NCI-H524 (cell line): ENCODE measurements at places on chromosomes 11 and 22.

DNA sequence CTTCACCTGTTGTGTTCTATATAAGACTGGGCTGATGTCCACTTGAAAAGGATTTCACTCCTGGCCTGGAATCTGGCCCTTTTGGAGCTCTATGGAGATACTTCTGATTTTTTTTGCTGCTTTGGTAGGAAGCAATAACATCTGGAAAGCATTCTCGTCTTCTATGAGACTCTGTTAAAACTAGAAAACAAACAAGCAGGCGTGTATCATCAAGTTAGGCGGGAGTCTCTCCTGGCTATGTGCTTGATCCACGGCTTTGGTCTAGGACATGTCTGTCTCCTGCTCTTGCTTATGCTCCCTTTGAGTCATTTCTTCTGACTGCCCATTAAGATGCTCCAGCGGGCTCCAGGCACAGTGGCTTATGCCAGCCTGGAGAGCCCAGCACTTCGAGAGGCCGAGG lies 121.4 kb upstream of the TTC12 start:
- no peak for DNase-seq

DNA sequence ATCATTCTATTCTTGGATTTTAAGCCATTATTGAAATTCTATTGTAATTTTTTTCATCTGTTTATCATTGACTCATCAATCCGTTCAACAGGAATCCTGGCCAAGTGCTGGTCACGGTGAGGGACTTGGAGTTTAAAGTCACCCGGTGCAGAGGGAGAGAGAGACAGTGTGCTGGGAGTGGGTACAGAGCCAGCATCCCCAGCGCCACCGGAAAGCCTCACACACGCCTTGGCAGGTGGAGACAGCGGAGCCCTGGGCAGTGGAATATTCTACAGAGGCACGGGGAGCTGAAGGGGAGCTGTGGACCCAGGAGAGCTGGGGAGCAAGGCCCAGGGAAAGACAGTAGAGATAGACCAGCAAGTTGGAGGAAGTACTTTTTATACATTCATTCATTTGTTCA lies 787.6 kb downstream of the BRD1 start:
- DNase-seq: no peak

DNA sequence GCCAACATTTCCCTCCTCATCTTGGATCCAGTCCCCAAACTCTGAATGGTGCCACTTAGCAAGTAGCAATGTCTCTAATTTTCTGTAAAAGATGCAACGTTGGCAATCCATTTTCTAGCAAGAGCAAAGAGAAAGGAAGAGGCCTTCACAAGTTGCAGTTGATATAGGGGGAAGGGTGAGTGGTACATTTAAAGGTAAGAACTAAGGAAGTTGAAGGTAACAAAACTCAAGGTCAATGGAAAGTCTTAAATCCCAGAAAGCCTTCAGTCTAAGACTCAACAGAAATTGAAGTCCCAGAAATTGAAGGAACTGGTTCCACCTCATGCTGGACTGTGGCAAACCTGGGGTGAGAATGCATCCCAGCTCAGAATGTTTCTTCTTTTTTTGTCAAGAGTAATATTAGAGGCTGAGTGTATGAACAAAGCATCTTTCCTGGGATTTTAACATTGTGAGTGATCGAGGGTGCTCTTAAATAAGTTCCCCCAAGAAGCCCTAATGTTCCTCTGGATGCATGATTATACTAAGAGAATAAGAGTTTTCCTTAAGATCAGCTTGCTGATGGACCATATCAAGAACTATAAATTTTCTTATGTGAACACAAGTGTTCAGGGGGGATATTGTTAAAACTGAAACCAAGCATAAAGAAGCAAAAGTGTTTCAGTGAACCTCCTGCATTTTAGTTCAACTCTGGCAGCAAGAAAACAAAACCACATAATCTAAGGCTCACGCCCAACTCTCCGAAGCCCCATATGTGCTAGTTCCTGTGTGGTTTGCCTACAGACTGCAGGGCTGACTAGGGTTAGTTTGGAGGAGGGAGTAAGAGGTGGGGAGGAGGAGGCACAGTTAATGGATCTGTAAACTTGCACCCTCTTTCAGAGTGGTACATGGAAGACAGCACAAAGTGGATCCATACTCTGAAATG lies at the start of gene GRAP2:
TSS of gene GRAP2 (plus strand) at position 779 of the 922 bp plus-strand sequence. CDS start 46,023 bp downstream, outside the sequence.
- DNase-seq: no peak

DNA sequence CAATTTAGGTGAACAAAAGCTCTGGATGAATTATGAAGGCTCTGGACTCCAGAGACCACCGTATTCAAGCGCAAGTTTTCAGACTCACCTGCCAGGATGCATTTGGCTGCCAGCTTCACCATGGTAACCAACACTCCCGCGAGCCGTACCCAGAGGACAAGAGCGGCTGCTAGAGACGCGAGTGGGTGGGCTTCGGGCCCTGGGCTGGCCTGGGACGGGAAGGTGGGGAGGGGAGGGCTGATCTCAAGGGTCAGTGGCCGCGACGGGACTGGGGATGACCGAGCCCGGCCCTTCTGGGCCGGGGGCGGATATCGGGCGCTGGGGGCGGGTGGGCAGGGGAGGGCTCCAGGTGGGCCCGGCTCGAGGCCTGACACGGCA lies 344 bp downstream of the IFT27 start:
- DNase-seq: no peak

GRCh38 chr22:44595841-44596341 lies 97.9 kb upstream of the RTL6 start:
- peak; percentile 96 for DNase-seq

GRCh38 chr11:69365558-69365957 lies 71.6 kb downstream of the MYEOV start:
- DNase-seq: no peak

GRCh38 chr22:21726650-21727049 lies 8.9 kb downstream of the YPEL1 start:
- peak; percentile 60 for DNase-seq

GRCh38 chr11:121336279-121336937 lies 43.8 kb downstream of the SC5D start:
- no peak for DNase-seq

DNA sequence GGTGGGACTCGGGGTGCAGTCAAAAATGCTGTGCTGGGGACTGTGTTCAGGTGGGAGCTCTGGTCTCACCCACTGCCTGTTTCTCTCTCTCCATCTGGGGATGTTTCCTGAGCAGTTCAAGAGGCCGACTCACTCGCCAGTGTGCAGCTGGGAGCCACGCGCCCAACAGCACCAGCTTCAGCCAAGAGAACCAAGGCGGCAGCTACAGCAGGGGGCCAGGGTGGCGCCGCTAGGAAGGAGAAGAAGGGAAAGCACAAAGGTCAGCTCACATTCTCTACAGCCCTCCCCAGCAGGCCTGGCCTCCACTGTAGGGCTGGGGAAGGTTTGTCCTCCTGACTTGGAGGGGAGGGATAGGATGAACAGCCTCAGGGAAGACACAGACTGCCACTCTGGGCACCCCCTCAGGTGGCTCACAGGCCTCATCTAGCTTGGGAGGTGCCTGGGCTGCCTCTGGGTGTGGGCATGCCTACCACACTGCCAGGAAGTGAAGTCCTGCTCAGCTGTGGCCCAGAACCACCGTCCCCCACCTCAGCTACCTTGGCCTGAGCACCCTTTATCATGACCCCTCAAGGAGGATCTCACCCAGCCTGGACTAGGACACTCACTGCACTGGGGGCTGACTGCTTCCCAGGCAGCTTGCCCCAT lies 13.0 kb downstream of the TUB start:
- DNase-seq: no peak

DNA sequence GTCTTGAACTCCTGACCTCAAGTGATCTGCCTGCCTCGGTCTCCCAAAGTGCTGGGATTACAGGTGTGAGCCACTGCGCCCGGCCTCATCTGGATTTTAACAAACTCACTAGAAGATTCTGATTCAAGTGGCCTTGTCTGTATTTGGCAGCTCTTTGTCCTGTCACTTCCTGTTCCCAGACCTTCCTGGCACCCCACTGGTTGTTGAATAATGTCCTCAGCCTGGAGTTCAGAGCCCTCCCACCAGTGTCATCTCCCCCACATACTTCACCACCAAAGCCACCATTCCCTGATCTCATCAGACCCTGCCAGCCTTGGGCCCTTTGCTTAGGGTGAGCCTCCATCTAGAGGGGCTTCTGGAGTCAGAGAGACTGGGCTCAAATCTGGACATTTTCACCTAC lies 3.3 kb downstream of the PELI3 start:
- DNase-seq: no peak

GRCh38 chr11:62926680-62927455 lies 5.7 kb upstream of the CHRM1 start:
- no peak for DNase-seq
